ENCODE measurements at places on chromosomes 6 and 20.

GRCh38 chr6:36649086-36649485 is 29.4 kb upstream of the CDKN1A start:
- no peak for DNase-seq

- no peak for DNase-seq
Measured at GRCh38 chr20:32010666-32011065, 428 bp downstream of the CCM2L start.

DNA sequence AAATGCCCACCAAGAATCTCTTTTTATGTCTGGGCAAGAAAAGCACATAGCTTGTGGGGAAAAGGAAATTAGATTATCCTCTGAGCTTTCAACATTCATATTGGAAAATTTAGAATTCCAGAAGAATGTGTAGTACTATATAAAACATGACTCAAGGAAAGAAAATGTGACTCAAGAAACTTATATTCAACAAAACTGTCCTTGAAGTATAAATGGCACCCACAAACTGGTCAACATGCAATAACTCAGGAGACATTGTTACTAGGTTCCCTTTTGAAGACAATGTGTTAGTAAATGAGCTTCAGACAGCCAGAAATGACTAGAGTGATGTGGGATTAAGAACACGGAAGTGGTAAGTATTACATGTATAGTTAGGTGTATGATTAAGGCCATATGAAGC is 26.1 kb upstream of the TINAG start:
- no peak for DNase-seq

DNA sequence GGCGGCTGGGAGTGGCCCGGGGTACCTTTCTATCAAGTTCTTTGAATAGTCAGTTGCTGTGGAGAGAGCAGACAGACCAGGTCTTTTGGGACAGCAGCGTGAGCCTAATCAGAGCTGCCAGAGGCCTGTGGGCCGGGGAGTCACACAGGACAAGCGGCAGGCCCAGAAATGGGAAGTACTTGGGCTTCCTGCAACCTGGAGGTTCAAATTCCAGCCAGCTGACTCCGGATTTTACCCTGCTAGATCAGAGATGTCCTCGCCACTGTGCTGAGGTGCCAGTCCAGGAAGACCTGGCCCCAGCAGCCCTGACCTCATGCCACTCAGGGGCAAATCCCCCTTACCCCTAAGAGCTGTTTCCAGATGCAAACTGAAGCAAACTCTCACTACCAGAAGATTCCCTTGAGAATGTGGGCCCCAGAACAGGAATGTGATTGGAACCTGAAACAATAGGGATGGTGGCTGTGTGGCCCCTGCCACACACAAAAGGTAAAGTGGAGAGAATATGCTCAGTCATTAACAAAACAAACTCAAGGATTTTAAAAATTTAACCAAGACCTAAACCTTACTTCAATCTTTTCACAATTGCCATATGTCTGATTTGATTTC is 9.7 kb downstream of the BEND3 start:
- DNase-seq, result no peak

DNA sequence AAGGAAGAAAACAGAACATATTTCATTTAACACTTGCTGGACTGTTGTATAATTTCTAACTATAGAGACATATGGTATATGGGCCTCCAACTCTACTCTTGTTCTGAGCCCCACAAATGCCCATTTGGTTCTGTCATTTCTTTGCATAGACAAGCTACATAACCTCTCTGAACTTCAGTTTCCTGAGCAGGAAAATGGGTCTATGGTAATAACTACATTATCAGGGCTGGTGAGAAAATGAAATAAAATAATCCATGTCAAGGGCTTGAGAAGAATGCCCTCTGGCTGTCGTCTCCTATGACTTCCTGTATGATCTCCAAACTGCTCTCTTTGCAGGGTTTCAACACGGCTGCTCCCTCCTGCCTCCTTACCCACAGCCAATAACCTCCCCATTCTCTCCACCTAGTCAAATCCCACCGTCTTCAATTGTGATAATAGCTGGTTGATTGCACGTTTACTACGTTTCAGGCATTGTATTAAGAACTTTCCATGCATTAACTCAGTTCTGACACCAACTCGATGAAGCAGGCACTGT is 12.0 kb downstream of the ZCCHC3 start:
- no peak for DNase-seq

GRCh38 chr6:11008821-11009220 is 35.3 kb downstream of the ELOVL2 start:
- DNase-seq, result no peak

- no peak for DNase-seq
Measured at GRCh38 chr20:4942331-4942730, 59.0 kb downstream of the SLC23A2 start.

DNA sequence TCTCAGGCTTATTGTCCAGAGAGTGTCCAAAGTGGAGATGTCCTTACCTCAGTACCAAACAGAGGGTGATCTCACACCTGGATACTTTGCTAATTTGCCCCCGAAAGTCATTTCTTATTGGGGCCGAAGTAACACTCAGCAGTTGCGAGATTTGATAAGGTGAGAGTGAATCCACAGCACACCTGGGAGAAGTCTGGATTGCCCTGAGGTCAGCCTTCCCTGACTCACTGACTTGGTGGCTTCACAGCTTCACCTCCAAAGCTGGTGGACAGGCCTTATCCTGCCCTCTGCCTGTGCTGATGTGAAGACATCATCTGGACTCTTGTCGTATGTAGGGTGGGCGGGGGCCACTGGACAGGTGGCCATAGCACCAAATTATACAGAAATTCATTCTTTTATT is 101.9 kb upstream of the ARMC2 start:
- no peak for DNase-seq

GRCh38 chr6:151160929-151161757 is 78.6 kb upstream of the AKAP12 start:
- DNase-seq, result no peak

DNA sequence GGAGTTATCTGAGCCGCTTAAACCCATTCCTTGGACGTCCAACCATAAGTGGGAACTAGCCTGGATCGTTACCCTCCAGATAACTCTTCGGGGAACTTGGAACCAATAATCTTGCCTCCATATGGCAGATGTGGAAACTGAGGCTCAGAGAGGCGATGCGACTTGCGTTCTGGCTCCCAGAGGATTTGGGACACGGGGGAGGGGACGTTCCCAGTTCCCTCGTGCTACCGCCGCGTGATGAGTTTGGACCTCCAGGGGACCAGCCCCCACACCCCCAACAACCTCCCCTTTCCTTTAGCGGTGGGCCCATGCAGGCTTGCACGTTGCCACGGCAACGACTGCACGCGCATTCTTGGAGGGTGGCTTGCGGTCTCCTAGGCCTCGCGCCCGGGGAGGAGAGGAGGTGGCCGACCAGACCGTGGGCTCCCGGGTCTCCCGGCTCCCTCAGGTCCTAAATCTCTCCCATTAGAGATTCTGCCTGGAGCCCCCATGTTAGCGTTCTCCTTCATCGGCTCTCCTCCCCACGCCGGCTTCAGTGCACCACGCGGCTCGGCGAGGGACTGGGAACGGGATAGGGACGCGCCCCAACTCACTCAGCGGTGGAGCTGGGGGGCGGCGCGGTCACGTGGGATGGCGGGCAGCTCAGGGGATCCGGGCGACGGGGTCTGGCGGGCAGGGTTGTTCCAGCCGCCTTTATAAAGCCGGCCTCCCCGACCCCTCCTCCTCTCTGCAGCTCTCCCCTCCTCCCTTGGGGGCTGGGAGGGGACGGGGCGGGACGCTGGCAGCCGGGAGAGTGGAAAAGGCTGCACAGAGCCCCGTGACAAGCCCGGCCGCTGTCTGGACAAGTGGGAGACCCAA is at the start of gene PLTP:
Gene PLTP, minus strand, starts transcription at position 670 of the 858 bp plus-strand sequence. CDS start 703 bp downstream, outside the sequence.
- DNase-seq, result peak; percentile 32

- DNase-seq, result no peak
Measured at GRCh38 chr20:21154692-21155091, 28.8 kb downstream of the KIZ start.

GRCh38 chr6:83309344-83309743 is 116.2 kb downstream of the RWDD2A start:
- no peak for DNase-seq

DNA sequence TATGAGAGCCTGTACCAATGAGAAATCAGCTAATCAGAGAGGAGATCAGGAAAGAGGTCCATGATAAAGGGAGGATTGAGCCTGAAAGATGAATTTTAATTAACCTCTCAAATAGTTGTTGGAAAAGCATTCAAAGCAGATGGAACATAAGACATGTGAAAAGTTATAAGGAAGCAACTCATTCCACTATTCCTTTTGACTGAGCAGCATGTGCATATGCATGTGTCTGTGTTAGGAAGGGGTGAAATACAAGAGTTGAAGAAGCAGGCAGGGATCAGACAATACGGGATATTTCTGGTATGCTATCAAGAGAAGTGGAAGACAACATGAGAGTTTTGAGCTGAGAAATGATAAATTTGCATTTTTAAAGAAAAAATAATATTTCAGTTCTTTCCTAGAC is 624.8 kb upstream of the PTCHD4 start:
- DNase-seq, result no peak

DNA sequence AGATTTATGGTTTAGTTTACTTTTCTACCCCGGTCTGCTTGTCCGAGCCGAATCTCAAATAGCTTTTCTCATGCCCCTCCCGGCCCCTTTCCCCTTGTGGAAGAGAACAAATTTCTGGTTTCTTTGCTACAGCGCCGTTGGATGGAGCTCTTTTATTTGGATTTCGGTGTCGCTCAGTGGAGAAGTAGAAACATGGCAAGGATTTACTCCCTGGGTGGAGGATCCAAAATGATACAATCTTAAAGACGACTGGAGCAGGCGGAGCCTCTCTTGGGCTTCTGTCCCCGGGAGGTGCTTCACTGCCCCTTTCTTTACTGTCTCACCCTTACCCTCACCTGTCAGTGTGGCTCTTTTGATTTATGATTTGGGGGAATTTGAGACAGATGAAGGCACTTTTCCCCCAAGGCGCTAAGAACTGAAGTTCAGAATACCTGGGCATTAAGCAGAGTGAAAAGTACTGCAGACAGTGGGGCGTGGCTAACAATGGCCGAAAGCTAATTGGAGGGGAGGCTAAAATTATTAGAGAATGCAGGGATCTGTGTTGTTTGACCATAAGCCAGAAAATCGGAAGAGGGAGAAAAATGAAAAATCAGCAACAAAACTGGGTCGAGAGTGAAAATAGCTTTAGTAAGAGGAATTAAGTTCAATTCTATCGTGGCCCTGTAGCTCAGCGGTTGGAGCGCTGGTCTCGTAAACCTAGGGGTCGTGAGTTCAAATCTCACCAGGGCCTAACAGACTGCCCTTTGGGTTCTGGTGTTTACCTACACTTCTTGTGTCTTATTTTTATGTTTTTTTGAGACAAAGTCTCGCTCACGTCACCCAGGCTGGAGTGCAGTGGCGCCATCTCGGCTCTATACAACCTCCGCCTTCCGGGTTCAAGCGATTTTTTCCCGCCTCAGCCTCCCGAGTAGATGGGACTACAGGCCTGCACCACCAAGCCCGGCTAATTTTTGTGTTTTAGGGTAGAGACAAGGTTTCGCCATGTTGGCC is 145.1 kb upstream of the ZNF184 start:
- DNase-seq, result no peak

DNA sequence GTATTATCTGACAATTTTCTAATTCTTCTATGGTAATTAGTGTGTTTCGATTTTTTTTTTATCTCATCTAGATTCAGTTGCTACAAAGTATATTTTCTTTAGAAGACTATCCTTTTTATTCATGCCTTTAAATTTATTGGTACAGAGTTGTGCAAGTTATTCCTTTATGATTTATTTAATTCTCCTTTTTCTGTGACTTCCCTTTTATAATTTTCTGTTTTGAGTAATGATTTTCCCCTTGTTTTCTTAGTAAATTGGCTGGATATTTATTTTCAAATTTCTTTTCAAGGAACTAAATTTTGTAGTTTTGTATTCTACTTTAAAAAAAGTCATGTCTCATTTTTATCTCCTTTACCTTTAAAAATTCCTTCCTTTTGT is 2.4 kb upstream of the IL22RA2 start:
- DNase-seq, result no peak

GRCh38 chr6:57255451-57256169 is 33.5 kb upstream of the RAB23 start:
- no peak for DNase-seq

DNA sequence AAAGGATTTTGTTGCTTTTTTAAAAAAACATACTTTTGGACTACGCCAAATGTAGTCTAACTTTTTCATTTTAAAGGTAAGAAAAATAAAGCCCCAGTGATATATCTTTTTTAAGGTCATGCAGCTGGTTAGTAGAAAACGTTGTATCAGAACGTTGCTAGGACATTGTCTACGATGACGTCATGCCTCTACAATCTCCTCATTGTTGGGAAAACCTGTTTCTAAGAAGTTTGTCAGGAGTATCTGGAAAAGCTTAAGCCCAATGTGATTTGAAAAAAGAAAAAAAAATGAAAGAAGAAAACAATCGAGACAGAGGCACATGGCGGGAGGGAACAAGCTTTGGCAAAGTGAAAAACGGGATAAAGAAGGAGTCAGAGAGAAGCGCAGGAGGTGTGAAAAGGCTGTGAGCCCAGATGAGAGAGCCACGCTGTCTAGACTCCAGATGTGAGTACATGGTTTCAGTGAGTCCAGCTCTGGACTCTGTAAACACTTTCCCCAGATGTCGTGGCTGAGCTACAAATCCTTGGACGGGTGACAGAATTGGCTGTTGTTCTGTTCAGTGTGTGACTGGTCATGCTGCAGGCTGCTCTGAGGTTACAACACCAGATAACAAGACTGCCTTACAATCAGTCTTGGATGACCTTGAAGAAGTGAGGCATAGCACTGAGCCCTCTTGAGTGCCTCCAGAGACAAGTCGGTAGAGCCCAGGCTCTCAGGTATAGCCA is 656.7 kb upstream of the ID4 start:
- no peak for DNase-seq

DNA sequence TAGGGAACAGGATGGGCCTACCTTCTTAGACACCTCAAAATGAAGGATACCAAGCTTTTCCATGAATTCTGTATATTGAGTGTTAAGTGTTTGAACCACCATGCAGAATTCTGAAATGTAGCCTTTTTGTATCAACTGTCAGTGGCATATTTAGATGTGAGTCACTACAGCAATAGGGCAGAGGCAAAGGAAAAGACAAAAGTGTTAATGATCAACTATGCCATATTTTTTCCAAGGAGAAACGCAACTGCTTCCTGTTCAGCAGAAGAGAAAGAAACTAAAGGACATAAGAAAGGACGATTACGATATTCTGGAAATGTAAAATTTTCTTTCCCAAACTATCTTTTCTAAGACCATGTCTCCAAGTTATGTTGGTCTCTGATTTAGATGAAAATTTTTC is 104.6 kb upstream of the RSPO3 start:
- DNase-seq, result no peak

- DNase-seq, result no peak
Measured at GRCh38 chr6:162736961-162737360, 9.2 kb downstream of the PACRG start.

GRCh38 chr20:44765701-44766347 is 20.2 kb downstream of the KCNK15 start:
- no peak for DNase-seq
